Stimulated activated CD4-positive, alpha-beta T cell treated with anti-CD3 and anti-CD28 coated beads, Interleukin-4, amount 100 ng/mL, for 1 hour (primary cell): ENCODE measurements at places on chromosomes 11 and 22.

DNA sequence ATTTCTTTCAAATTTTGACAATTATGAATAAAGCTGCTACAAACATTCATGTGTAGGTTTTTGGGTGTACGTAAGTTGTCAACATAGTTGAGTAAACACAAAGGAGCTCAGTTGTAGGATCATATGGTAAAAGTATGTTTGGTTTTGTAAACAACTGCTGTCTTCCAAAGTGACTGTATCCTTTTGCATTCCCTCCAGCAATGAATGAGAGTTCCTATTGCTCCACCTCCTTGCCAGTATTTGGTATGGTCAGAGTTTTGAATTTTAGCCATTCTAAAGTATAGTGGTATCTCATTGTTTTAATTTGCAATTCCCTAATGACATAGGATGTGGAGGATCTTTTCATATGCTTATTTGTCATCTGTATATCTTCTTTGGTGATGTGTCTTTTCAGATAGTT is 28.0 kb upstream of the PHOX2A start:
- no peak for DNase-seq

GRCh38 chr11:92702805-92703448 is 266.5 kb upstream of the MTNR1B start:
- no peak for DNase-seq

- no peak for DNase-seq
Measured at GRCh38 chr11:110185599-110185998, 92.4 kb downstream of the ZC3H12C start.

DNA sequence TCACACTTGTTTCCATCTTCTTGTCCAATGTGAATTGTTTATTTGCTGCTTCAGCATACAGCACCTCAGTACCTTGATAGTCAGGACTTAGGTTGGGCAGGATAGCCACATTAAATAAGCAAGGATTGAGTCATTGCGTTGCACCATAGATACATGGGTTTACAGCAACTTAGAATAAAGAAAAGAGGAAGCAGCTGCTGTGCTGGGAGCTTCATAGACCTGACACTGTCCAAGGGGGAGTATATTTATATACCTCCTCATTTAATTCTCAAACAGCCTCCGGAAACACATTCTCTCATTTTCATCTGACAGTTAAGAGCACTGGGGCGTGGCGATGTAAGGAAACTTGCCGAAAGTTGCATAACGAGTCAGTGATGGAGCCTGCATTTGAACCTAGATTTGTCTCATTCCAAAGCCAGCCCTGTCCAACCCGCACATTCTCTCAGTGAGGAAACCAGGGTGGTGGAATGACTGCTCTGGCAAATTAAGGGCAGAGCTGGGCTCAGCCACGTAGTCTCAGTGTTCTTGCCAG is 42.2 kb downstream of the UBASH3B start:
- no peak for DNase-seq

- DNase-seq = no peak
Measured at GRCh38 chr11:33214187-33214586, 43.0 kb upstream of the HIPK3 start.

GRCh38 chr11:126098204-126098769 is 35.6 kb upstream of the CDON start:
- DNase-seq = no peak

DNA sequence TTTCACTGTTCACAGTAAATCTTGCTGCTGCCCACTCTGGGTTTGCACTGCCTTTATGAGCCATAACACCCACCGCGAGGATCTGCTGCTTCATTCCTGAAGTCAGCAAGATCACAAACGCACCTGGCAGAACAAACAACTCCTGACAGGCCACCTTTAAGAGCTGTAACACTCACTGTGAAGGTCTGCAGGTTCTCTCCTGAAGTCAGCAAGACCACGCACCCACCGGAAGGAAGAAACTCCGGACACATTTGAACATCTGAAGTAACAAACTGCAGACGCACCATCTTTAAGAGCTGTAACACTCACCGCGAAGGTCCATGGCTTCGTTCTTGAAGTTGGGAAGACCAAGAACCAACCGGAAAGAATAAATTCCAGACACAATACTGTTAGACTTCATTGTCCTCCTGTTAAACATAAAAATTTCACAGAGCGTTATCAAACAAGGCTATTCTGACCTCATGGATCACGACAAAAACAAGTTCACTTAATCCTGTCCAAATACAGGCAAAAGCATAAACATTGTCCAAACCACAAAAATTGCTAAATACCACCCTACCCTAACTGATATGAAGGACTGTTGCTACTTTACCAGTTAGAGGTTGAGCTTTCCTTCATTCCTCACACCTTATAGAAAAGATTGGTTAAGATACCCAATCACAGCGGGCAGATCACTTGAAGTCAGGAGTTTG is 3.0 kb upstream of the CCDC117 start:
- DNase-seq = no peak

- no peak for DNase-seq
Measured at GRCh38 chr11:10751581-10751940, 515 bp downstream of the CTR9 start.

GRCh38 chr22:27387561-27387960 is 414.0 kb downstream of the MN1 start:
- no peak for DNase-seq

GRCh38 chr11:34356913-34357700 is 703 bp downstream of the ABTB2 start:
- peak; percentile 57 for DNase-seq

DNA sequence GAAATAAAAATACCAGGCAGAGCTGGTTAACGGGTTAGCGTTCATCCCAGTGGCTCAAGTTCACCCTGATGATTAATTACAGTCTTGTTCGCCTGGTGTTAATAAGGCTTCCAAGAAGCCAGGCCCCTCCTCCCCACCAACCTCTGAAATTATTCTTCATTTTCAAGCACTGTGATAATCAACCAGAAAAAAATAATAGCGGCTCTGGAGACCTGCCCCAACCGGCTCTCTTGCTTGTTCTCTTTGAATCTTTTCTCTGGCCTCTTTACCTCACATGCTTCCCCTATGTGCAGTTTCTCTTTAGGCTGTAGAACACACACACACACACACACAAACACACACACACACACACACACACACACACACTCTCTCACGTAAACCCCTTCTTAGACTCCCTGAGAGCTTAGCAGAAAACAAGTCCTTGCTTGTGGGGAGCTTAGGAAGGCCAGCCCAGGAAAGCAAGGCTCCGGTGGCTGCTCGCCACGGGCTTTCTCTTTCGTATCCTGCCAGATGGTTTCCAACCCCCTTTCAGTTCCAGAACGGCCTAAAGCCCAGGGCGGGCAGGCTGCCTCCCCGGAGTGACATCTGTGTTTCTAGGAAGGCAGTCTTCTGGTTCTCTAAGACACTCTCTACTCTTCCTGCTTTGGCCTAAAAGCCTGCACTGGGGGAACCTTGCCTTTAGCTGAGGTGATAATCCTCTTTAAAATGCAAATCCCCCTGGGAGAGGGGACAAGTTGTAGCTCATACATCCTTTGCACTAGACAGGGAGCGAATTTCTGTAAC is 106.4 kb upstream of the SESN3 start:
- DNase-seq = peak; percentile 41

GRCh38 chr11:61273178-61274078 is 21.7 kb downstream of the VWCE start:
- DNase-seq = no peak

GRCh38 chr11:80593648-80594374 is 1153.0 kb upstream of the TENM4 start:
- DNase-seq = no peak

GRCh38 chr11:94128291-94128745 is 323 bp upstream of the PANX1 start:
- DNase-seq = no peak

DNA sequence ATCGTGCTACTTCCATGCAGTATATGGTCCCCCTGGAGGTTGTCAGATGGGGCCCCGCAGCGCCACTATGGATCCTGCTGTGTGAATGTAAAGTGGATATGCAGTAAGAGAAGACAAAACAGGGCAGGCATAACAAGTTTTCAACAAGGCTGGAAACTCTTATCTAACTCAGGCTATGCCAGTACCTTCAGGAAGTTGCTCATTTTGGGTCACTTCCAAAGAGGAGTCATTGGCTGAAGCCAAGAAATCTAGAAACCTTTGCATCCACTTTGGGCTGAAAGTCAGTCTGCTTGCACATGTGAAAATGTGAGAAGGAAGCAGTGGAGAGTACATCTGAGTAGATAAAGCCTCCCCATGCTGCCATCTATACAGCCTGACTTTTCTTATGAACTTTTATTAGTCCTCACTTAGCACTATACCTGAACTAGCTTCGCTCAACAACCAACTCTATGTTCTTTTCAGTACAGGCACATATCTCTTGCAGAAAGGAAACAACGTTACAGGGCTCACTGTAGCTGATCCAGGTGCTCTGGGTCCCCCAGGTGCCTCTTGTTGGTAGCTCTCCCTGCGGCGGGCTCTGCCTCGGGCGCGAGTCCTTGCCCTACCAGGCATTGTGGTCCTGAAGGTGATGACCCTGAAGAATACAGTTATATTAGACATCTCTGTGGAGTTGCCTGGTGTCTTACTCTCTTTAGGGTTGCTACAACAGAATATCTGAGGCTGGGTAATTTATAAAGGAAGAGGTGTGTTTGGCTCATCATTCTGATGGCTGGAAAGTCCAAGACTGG is 12.4 kb downstream of the PIWIL3 start:
- no peak for DNase-seq

DNA sequence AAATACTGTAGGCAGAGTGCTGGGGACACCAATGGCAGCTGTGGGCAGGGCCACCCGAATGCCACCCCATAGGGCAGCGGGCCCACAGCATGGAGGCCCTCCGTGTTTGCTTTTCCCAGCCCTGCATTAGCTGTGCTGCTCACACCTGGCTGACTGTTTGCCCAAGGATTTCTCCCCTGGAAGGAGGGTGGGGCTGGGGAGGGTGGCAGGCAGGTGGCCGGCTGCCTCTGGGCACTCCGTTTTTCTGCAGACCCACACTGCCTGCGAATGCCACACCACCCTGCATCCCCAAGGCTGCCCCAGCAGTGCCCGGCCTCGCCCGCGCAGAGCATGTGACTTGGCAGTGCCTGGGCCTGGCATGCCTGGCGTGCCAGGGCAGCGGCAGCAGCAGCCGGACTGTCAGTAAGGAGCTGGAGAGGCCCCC is 19.6 kb downstream of the DAGLA start:
- DNase-seq = no peak
